AG09309 (cell line): ENCODE measurements at places on chromosomes 1 and 21.

GRCh38 chr1:209777587-209777986 is 6.8 kb downstream of the C1orf74 start:
- no peak for DNase-seq

DNA sequence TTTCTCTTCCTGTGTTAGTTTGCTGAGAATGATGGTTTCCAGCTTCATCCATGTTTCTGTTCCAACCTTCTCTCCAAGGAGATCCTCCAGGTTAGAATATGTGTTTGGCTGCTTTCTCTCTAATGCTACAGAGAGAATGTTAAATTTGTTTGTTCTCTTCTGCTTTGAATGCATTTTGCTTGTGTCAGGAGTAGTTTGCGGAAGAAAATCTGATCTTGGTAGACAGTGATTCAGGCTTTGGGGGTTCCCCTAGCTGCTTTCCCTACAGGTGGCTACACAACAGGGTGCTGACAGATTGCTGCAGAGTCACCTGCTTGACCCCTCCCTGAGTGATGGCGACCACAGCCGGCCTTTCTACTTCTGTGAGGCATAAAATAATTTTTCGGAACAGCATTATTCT is 41.8 kb downstream of the MACO1 start:
- no peak for DNase-seq

- DNase-seq = no peak
Observed at GRCh38 chr1:207844371-207844770, 66.6 kb downstream of the CD34 start.

- DNase-seq = no peak
Observed at GRCh38 chr1:236063919-236064673, 794 bp downstream of the NID1 start.

GRCh38 chr1:6162773-6163172 is 17.3 kb downstream of the CHD5 start:
- DNase-seq = no peak

- DNase-seq = no peak
Observed at GRCh38 chr21:46428987-46429710, 29.5 kb upstream of the DIP2A start.
